ENCODE measurements at places on chromosomes 12 and 14.

DNA sequence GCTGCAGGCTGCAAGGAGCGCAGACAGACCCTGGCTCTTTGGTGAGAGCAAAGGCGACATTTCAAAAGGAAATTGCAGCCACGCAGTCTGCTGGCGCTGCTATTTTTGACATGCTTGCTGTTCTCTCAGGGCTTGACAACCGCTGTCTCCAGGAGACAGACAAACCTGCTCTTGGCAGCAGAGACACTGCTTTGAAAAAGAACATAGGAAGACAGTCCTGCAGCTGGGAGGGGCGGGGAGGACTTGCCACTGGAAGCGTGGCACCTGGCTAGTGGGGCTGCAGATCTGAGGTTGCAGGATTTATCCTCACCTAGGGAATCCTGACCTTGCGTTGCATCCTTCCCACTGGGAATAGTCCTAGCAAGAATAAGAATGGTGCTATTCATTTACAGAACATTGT lies 91.8 kb upstream of the KCNA1 start:
- no peak for DNase-seq

GRCh38 chr12:19575337-19576243 lies 136.3 kb downstream of the AEBP2 start:
- no peak for DNase-seq

GRCh38 chr12:54945082-54945481 lies 39.5 kb downstream of the TESPA1 start:
- no peak for DNase-seq

GRCh38 chr14:24428628-24429394 lies 657 bp downstream of the CBLN3 start:
- no peak for DNase-seq

DNA sequence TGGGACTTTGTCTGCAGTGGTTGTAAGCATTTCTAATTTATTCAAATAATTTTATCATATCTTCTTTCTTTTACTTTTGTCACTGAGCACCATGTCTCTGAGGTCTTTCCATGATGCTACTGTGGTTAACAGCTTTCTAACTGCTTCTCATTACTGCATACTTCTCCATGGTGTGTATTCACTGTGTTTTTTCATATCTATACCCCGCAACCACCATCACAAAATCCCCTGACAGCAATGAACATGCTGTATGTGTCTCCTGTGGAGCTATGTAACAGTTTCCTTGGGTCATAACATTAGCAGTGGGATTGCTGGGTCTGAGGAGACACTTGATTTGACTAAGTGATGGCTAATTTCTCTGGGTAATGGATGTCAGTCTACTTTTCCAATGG lies 29.2 kb upstream of the CHST11 start:
- DNase-seq, result no peak

GRCh38 chr12:83826112-83826511 lies 1086.5 kb downstream of the SLC6A15 start:
- DNase-seq, result peak; percentile 37

- no peak for DNase-seq
Observed at GRCh38 chr14:24394275-24394674, 4.5 kb upstream of the NYNRIN start.

GRCh38 chr12:88408823-88409222 lies 171.4 kb downstream of the KITLG start:
- no peak for DNase-seq

- DNase-seq, result no peak
Observed at GRCh38 chr14:101473795-101474562, 87.3 kb upstream of the DIO3 start.

Data from pons (tissue), 1 donor.